ENCODE measurements at places on chromosomes 1 and 21.

DNA sequence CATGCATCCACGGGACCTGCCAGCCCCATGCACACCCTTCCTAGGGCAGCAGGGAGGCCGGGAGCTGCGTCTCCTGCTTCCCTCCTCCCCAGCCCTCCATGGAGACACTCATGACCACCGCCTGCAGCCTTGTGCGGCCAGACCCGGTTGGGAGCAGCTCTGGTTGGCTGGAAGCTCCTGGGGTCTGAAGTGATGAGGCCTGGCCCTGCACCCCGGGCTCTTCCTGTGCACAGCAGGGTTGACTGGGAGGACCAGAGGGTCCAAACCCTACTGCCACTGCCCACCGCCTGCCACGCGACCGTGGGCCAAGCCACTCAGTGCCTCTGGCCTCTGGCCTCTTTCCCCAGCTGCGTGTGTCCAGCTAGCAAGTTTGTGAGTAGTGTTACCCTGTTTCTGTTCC, 111.1 kb upstream of the COL6A1 start:
- no peak for DNase-seq

DNA sequence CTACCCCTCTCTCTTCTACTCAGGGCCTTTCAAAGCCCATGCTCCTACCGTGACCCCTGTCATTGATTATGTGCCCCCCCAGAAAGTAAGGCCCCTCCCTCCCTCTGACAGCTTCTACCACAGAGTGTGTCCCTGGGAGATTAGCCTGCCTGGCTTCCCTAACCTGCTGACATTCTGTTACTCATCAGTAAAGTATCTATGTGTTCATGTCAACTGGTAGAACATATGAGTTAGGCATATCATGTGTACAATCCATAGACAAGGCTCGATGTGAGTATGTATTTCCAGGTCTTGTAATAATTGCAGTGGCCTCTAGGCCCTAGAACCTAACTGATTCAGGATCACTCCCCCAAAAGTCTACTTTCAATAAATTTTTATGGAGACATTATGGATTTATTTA, 120.0 kb downstream of the GIPC2 start:
- no peak for DNase-seq

DNA sequence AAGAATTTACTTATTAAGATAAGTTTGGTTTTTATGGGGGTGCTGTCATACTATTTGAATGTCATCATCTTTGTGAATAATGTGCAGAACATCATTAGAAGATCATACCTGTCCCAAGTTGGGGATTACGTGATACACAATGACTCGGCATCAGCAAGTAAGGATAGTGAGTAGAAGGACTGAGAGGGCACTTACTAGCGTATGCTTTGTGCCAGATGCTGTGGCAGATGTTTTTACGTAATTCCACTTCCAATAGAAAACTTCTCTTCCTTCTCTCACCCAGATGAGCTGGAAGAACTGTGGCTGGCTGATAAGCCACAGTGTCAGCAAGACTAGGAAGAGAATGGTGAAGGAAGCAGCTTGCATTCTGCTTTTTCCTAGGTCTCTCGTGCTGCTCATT, 28.1 kb upstream of the TGFB2 start:
- DNase-seq = no peak

GRCh38 chr1:100449477-100449876, 88.5 kb upstream of the GPR88 start:
- DNase-seq = no peak

Data from stimulated activated CD4-positive, alpha-beta T cell treated with anti-CD3 and anti-CD28 coated beads, TNF-alpha, amount 100 ng/mL, for 24 hours (primary cell).